ENCODE measurements at places on chromosomes 5 and 9.
A peak's percentile ranks its signal among the peaks of the same experiment; 100 is the strongest.

DNA sequence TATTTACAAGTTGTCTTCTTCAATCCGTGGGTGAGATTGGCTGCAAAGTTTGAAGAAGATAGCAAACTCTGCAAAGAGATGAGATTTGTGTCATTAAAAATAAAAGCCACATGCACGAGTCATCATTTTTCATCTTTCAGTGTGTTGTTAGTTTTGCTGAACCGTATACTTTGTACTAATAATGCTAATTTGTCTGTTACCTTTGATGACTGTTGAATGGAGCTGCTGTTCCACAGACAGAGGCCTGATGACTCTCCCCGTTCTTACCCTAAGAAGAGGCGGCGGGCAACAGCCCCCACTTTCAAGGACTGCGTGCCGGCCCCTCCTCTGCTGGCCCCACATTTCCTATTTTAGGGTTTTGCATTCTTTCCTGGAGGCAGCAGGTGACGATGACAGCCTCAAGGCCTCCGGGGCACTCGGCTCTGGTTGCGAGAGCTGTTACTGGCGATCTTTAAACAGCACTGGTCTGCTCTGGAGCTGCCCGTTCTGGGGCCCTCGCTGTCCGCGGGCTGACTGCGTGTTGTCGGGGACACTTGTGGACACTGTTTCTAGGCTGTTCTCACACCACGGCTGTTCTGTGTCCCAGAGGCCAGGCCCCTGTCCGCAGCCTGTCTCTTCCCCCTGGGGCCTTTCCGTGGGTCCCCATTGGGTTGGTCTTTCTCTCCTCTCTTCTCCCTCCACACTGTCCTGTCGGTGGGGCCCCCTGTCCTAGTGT lies 35.1 kb downstream of the NDUFS6 start:
- no peak for DNase-seq

- no peak for DNase-seq
Measured at GRCh38 chr9:91073049-91073810, 271.6 kb downstream of the SYK start.

GRCh38 chr5:174767670-174768069 lies 43.3 kb downstream of the MSX2 start:
- DNase-seq, result no peak

- no peak for DNase-seq
Measured at GRCh38 chr5:28329176-28329575, 1290.8 kb upstream of the CDH9 start.

- peak; percentile 14 for DNase-seq
Measured at GRCh38 chr9:78326564-78326963, 29.6 kb downstream of the PSAT1 start.

- DNase-seq, result peak; percentile 98
Measured at GRCh38 chr9:121059998-121060636, 10.0 kb upstream of the C5 start.

DNA sequence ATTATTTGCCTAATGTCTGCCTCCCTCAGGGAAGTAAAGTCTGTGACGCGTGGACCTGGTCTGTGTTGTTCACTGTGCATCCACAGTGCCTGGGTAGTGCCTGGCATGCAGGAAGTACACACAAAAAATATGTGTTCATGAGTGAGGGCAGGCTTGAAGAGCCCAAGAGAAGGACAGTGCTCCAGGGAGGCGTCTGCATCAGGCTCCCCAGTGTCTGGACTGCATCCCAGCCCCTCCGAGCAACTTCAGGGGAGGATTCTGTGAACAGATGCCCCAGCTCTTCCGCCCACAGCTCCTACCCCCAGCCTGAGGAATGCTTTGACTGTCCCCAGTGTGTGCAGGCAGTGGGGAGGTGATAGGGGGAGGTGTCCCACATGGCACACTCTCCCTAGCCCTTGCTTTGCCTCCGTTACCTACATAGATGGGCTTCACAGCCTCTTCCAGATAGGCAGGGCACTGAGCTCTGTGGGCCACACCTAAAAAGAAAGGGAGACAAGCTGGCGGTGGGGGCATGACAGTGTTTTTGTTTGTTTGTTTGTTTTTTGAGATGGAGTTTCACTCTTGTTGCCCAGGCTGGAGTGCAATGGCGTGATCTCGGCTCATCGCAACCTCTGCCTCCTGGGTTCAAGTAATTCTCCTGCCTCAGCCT lies 25.4 kb downstream of the IRF1 start:
- DNase-seq, result no peak

DNA sequence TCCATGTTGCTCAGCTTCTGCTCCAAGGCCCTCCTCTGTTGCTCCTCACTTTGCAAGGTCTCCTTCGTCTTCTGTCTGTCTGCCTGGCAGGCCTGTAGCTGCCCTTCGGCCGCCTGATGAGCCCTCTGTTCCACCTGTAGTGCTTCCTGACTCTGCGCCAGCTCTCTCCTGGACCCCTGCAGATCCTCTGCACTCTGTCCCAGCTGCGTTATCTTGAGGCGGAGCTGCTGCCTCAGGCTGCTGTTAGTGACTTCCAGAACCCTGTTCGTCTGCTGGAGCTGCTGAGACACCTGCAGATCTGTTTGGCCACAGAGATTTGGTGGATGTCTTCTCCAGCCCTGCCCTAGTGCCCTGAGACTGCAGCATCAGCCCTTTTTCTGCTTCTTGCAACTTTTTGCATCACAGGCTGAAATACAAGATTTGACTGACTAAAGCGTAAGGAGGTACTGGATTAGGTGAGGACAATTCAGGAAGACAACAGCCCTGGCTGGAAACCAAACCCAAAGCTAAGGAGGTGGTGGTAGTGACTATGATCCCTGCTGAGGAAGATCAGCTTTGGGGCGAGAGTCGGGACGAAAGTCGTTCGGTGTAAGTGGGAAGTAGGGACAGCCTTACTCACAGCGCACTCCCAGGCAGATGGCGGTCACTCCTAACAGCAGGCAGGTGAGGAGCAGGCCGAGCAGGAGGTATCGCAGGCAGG lies 2.1 kb downstream of the CD72 start:
- no peak for DNase-seq

DNA sequence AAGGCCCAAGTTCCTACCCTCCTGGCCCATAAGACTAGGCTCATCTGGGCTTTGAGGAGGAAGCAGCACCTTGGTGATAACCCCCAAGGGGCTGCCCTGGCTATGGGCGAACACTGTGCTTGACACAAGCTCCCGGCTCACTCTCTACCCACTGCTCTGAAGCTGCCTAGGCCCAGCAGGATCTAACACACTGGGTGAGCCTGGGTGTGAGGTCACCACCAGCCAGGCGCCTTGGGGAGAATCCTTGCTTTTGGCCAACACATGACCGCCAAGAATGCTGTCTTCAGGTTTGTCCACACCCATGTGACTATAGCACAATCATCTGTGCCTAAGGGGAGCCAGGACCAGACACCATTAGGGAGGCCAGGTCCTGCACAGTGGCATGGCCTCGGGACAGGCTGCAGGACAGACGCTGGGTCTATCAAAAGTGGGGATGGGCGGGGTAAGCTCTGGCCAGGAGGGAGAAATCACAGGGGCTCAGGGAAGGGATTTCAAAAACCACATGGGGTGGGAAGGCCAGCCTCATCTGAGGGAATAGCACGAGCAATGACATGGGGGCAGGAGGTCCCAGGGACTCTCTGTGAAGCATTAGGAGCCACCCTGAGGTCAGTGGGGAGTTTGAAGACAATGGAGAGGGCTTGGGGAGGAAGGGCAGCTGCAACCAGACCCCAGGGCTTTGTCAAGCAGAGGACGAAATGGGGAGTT lies 29.6 kb downstream of the BICD2 start:
- no peak for DNase-seq

- DNase-seq, result peak; percentile 97
Measured at GRCh38 chr9:98784831-98785806, 11.2 kb downstream of the ANKS6 start.

GRCh38 chr5:39631958-39632357 lies 207.2 kb upstream of the DAB2 start:
- DNase-seq, result no peak

- DNase-seq, result no peak
Measured at GRCh38 chr5:38453506-38453905, 102.9 kb downstream of the LIFR start.

GRCh38 chr9:132412089-132412488 lies 2.1 kb downstream of the CFAP77 start:
- peak; percentile 64 for DNase-seq

- no peak for DNase-seq
Measured at GRCh38 chr5:39164016-39164415, 55.3 kb downstream of the FYB1 start.

DNA sequence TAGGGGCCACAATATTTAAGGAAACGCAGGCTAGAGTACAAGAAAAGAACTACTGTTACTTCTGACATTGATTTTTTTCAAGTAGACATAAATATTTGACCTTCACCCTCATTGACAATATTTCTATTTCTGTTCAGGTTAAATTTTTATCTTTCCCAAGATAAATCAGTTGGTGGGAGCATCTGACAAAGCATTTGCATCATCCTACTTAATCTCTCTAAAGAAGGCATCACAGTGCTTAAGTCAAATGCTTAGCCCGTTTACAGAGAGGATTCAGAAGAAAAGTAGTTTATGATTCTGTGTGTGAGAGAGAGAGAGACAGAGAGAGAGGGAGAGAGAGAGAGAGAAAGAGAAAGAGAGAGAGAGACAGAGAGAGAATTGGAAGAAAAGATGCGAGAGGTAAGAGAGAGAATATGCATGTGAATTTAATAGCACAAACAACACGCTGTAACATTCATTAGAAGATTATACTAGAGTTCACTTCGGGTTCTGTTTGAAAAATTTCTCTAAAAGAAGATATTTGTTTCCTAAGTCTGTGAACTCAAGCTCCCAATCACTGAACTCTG lies 1093.3 kb upstream of the CDH6 start:
- peak; percentile 37 for DNase-seq

DNA sequence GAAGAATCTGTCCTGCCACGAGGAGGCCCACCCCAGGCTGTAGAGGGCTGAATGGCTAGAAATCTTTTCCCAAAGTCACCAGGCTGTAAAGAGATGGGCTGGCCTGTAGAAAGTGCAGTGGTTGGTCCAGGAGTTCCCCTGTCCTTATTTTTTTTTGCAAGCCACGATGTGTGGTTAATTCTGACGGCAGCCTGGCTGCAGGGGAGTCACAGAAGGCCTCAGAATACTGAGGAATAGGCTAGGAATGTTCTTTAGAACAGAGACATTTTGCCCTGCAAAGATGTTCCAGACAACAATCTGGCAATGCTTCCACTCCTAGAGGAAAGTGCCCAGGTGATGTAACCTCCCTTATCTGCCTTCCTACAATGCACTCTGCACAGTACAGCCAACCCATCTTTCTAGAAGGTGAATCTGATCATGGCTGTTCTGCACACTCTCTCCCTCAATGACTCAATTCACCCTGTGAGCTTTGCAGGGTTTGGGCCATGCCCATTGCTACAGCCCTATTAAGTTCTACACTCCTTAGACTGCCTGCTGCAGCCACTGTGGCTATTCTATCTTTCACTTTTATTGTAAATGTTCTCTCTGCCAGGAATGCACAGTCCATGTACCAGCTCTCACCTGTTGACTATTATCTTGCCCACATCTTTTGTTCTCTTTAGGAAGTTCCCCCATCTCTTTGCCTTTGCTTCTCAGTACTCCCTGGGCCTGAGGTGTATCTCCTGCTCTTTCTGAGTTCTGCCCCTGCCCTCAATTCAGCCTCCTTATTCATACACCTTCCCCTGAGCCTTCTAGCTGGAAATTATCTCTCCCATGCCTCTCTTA lies 377.8 kb upstream of the CLINT1 start:
- no peak for DNase-seq

- no peak for DNase-seq
Measured at GRCh38 chr5:133260715-133261114, 208.9 kb downstream of the HSPA4 start.

- DNase-seq, result no peak
Measured at GRCh38 chr9:114688909-114689610, 7.1 kb upstream of the TEX48 start.

- no peak for DNase-seq
Measured at GRCh38 chr5:108560581-108560980, 178.7 kb upstream of the FBXL17 start.

- no peak for DNase-seq
Measured at GRCh38 chr5:31404325-31404724, 127.6 kb downstream of the DROSHA start.

- DNase-seq, result no peak
Measured at GRCh38 chr9:127904561-127905003, 5.2 kb upstream of the ST6GALNAC6 start.

GRCh38 chr5:168390491-168390890 lies 95.8 kb upstream of the RARS1 start:
- DNase-seq, result no peak

- no peak for DNase-seq
Measured at GRCh38 chr9:113612828-113613227, 149.3 kb downstream of the RGS3 start.

DNA sequence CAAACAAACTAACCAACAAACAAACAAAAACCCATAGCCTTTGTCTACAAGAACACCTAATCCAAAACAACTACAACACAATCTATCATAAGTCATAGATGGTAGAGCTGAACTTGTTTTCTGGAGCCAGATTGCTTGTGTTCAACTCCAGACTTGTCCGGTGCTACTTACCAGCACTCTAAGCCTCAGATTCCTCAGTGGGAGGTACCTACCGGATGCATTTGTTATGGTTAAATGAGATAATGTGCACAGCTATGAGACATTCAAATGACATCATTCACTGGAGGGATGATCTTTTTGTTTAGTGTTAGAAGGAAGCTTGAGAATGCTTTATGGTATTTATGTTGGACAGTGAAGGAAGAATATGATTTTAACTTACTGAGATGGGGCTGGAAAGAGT lies 592.9 kb upstream of the C9orf72 start:
- no peak for DNase-seq

GRCh38 chr9:107307331-107307730 lies 24.3 kb downstream of the RAD23B start:
- DNase-seq, result no peak

DNA sequence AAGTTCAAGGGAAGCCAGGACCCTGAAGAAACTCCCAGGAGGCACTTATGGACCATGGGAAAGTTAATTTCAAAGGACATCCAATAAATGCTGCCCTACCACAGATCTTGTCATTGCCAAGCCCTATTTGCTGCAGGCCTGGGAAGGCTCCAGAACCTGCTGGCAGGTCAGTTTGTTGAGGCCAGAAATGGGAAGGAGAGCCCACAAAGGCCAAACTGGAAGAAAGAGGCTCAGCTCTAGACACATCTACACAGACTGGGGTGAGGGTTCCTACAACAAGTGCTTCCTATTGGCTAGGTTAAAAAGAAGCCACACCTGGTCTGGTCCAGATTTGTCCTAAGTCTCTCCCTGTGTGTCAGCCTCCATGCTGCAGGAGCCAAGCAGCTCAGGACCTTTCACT lies 94.4 kb downstream of the SIL1 start:
- no peak for DNase-seq

- no peak for DNase-seq
Measured at GRCh38 chr5:57004800-57005199, 52.9 kb upstream of the MIER3 start.

GRCh38 chr9:123685489-123686083 lies 244.3 kb downstream of the DENND1A start:
- no peak for DNase-seq

GRCh38 chr5:129858131-129858675 lies 46.1 kb upstream of the CHSY3 start:
- no peak for DNase-seq

GRCh38 chr5:133400831-133401351 lies 211.4 kb downstream of the FSTL4 start:
- no peak for DNase-seq

All from NCI-H524 (cell line).